Stimulated activated CD8-positive, alpha-beta memory T cell treated with anti-CD3 and anti-CD28 coated beads, Interleukin-15, amount 100 ng/mL, for 1 hour (primary cell): ENCODE measurements at places on chromosomes 13 and 19.

DNA sequence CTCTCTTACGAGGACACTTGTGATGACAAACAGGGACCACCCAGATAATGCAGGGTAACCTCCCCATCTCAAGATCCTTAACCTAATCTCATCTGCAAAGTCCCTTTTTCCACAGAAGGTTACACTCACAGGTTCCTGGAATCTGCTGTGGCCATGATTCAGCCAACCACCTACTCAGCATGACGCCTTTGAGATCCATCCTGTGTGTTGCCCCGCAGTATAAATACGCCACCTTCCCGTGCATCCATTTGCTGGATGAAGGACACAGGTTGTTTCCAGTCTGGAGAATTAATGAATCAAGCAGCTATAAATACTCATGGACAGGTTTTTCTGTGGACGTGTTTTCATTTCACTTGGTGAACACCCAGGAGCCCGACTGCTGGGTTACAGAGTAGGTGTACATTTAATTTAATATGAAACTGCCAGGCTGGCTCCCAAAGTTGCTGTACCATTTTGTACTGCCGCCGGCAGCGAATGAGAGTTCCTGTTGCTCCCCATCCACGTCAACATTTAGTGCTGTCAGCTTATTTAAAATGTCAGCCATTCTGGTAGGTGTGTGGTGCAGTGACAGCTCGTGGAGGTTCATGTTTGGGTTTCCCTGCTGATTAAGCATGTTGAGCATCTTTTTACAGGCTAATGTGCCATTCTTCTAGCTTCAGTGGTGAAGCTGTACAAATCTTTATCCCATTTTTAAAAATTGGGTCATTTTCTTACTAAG is 40.2 kb downstream of the ELL start:
- DNase-seq: no peak

GRCh38 chr19:57771417-57771816 is 1.9 kb downstream of the ZNF586 start:
- DNase-seq: no peak

GRCh38 chr19:45515807-45516401 is 8.6 kb downstream of the VASP start:
- no peak for DNase-seq

GRCh38 chr13:69948016-69948415 is 159.6 kb upstream of the ATXN8OS start:
- DNase-seq: no peak

GRCh38 chr19:15913384-15913783 is 15.5 kb upstream of the CYP4F2 start:
- DNase-seq: no peak

- no peak for DNase-seq
Observed at GRCh38 chr13:52783943-52784342, 44.3 kb upstream of the CNMD start.

- peak; percentile 54 for DNase-seq
Observed at GRCh38 chr13:114142640-114143490, 10.4 kb upstream of the RASA3 start.

GRCh38 chr13:47126432-47126831 is 229.6 kb upstream of the HTR2A start:
- DNase-seq: no peak

DNA sequence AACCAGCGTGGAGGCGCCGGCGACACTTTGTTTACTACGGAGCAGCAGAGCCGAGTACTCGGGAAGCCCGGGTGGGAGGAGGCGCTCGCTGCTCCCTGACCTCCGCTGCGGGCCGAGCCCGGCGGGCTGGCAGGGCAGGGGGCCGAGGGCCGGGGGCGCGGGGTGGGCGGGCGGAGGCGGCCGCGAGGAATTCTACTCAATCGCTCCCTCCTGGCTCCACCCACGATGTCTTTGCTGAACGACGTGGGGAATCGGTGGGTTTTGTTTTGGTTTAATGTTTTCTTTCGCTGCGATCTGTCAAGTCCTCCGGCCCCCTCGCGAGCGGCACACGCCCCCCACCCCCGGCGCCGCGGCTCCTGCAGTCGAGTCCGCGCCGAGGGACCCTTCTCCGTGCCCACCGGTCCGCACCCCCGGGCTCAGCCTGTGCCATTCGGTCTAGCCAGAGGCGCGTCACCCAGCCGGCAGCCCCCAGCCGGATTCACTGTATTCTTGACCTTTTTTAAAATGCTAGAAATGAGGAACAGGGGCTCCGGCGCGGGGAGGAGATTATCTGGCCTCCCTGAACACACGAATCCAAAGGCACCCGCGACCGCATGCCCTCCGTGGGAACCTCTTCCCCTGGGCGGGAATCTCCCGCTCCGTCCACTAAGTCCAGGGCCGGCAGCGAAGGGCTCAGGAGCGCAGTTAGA is 636 bp upstream of the FOXO1 start:
- DNase-seq: no peak

- DNase-seq: no peak
Observed at GRCh38 chr13:33845572-33846302, 27.8 kb downstream of the RFC3 start.

DNA sequence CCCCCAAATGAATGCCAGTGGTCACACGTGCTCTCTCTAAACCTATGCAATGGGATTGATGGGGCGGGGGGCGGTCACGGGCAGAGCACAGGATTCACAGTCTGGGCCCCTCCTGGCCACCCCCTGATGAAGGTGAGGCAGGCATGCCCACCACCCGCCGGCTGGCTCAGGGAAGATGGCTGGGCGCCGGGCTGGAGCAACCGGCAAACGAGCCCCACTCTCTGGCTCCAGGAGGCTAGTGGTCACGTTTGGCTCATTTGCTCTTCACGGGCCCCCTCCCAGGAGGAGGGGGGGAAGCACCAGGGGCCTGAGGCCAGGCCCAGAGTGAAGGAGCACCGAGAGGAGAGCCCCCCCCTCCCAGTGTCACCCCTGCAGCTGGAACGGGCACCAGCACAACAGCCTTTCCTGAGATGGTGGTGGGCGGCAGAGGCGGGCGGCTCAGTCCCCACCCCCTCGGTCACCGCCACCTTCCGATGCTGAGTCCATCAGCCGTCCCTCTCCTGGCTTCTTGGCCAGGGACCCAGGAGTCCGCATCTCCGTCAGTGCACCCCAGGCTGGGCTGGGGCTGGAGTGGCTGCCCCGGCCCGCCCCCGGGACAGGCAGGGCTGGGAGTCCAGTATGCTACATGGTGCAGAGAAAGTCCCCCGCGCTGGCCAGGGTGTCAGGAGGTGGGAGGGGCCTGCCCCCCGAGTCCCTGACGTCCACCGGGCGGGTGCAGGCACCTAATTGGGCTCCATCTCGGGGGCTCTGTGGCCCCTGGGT is 9.7 kb downstream of the BBC3 start:
- DNase-seq: no peak

- DNase-seq: no peak
Observed at GRCh38 chr13:73989244-73989843, 144.9 kb downstream of the KLF12 start.

DNA sequence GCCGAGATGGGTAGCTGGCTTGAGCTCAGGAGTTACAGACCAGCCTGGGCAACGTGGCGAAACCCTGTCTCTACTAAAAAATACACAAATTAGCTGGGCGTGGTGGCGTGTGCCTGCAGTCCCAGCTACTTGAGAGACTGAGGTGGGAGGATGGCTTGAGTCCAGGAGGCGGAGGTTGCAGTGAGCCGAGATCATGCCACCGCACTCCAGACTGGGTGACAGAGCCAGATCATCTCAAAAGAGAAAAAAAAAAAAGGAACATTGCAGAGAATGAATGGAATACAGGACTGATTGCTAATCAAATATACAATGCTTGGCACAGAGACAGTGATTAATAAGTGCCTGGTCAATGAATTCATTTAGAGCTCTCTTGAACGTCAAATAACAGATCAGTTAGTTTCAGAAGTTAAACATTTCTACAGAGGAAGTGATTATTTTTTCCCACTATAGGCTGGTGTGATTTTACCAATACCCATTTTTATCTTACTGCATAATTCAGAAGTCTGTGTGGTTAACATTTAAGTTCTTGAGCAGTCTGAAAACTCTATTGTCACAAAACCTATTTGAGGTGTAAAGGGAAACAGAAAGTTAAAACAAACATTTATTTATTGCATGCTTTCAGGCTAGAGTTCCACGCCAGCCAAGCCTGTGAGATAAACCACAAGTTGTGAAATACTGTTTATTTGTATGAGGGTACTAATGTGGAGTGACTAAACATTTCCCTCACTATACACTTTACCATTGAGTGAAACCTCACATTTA is 7.7 kb upstream of the TBC1D4 start:
- DNase-seq: no peak
